ENCODE measurements at places on chromosomes 13 and 19. TPM values are rescaled to one million over a fixed set of nuclear protein-coding genes. Genes with fewer than 3 reads are reported as not detected.

- no peak for DNase-seq
Measured at GRCh38 chr13:29500386-29500785, 95.1 kb downstream of the SLC7A1 start.

The PRDX2 gene
- total RNA-seq: 571 TPM

The KCNRG gene
- total RNA-seq: 0.14 TPM

The IGFL1 gene
- not detected for total RNA-seq

The ZNF653 gene
- total RNA-seq: 23.4 TPM
